ENCODE measurements at places on chromosomes 6 and 20.

DNA sequence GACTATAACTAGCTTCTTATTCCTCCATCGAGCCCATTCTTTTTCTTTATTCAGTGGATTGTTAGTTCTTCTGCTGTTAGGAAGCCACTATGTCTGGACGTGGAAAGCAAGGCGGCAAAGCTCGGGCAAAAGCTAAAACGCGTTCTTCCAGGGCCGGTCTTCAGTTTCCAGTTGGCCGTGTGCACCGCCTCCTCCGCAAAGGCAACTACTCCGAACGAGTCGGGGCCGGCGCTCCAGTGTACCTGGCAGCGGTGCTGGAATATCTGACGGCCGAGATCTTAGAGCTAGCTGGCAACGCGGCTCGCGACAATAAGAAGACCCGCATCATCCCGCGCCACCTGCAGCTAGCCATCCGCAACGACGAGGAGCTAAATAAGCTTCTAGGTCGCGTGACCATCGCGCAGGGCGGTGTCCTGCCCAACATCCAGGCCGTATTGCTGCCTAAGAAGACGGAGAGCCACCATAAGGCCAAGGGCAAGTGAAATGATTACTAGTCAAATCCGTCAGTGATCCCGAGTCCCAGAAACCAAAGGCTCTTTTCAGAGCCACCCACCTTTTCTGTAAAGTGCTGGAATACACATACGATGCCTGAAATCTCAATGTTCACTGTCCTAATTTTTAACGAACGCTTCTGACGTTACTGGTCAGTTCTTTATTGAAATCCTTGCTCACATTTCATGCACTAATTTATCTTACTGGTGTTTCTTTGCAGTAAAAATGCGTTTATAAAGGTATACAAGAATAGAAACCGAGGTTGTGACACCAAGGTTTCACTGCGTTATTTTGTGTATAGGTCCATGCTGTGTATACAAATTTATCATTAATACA, 129.9 kb downstream of the HFE start:
- peak; percentile 33 for DNase-seq

- no peak for DNase-seq
These were observed 80.0 kb upstream of the PREP start for GRCh38 chr6:105482921-105483320.

DNA sequence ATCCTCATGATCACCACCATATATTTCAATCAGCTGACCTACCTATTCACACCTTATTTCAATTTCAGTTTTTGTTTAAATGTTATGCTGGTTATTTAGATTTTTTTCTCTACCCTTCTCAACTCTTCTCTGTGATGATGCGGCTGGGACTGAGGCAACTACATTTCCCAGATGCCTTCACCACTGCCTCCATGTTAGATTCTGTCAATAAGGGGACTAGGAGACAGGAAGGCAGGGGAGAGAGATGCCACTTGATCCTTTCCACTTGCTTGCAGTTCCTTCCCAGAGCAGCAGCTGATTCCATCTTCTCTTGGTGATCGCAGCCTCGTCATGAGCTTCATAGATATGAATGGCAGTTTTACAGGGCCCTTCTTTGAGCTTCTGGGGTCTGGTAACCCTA, 33.5 kb upstream of the POU3F2 start:
- DNase-seq: no peak

DNA sequence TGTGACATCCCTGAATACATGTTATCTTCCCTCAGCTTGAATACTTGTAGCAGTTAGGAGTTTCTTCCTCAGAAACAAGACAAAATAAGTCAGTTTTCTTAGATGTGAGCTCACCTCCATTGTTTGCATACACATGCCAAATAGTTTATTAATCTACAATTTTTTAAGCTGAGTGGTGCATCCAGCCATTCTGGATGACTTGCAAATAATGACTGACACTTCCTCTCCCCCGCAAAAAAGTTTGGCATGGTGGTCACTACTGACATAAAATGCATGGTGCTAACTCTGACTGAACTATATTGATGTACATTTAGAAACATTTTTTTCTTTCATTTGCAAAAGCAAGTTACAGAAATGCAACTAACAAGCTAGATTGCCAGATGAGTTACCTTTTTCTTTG, 55.5 kb downstream of the CYB5R4 start:
- DNase-seq: no peak

DNA sequence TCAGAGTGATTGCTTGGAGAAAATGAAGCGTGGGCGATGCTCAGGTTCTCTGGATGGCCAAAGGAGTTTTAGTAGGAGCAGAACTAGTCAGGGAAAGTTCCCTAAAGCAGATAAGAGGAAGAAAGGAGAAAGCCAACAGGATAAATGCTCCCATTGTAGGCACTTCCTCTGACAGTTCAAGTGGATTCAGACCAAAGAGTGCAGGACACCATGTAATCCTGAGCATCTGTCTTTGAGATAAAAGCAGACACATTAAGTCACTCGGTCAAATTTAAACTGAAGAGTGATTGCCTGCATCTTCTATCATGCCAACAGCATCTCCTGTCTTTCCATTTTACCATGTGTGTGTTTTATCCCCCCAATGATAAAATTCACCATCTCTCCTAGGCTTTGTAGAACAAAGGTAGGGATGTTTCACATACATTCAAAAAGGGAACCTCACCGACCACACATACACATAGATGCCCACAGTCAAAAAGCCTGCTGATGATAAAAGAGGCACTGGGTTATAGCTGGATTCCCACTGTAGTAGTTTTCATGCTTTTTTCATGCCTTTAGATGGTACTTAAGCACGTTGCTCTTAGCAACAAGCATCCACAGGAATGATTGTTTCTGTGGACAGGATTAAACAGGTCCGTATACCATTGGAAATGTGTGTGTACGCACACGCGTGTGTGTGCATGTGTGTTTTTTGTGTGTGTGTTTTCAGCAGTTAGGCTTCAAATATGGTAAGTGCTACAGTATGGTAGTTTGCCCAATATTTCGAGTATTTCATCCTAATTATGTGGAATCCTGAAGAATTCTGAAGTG, 7.0 kb downstream of the GRIK2 start:
- no peak for DNase-seq

GRCh38 chr6:143110572-143110971, 49.9 kb downstream of the AIG1 start:
- no peak for DNase-seq

DNA sequence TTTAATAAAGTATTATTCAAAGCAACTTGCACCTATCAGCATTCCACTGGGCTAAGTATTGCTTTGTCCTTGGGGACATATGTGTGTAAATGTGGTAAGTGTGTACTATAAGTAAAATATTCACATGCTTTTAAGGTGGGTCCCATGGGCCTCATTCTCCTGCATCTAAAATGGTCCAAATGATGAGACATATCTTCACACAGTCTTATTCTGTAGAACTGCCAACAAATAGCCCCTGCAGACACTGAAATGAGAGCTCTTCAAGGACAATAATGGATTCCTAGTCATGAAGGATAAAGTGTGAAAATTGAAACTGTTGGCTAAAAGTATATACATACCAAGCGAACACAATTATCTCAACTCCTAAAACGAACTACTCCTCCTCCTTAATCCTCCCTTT, 81.8 kb downstream of the SMLR1 start:
- DNase-seq: no peak

DNA sequence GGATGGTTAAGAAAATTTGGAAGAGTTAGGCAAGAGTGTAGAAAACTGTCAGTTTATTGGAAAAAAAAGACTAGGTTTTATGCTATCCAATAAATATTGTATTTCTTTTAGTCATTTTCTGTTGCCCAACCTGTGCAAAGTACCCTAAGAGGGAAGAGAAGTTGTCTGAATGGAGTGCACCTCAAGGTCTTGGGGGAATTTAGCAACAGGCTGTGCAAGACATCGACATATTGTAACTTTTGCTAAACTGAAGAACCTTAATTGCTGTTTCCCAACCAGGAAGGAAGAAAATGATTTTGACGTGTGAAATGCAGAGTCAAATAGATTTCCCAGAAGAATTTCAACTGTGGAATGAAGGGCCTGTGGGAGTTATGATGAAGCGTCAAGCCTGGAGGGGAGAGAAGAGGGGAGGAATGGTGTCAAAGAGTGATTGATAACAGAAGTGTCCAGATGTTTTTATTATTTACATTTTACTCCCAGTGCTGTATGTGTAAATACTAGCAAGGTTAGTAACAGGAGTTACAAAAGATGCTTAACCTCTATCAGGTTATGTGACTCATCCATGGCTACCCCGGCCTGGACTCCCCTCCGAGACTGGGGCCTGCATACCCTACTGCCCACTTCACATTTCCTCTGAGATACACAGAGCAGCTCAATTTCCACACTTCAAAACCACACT, 246.8 kb downstream of the MYLK4 start:
- no peak for DNase-seq

GRCh38 chr6:51743999-51744398, 343.4 kb downstream of the PKHD1 start:
- no peak for DNase-seq

DNA sequence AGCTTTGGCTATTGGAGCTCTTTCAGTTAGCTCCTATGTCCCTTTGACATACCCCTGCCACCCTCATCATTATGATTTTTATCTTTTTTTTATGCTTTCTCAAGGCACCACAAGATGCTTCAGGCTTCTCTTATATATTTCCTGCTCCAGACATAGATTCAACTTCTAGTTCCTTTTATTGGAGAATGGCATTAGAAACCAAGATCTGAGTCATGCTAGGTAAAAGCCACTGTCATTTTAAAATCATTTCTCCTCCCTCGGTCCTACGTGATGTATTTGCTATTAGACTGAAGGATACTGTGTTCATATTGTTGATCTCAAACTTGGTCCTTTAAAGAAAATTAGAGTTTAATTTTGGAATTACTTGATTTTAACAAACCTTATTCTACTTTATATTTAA, 8.3 kb downstream of the TENT5A start:
- no peak for DNase-seq

DNA sequence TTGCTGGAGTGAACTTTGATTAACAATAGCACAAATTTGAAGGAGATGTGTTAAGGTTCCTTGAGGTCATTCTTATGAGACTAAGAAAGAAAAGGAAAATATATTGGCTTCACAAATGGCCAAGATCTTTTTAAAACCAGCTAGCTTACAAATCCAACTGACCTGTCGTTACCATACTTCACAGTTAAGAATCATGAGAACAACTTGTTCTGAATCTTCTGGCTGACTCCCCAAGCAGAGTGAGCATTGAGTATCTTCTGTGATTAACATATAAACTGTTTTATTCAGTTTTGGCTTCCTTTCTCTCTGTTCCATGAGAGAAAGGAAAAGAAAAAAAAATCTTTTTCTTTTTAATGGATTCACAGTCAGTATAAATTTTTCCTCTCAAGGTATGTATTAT, 277.1 kb downstream of the KHDC1L start:
- DNase-seq: no peak

DNA sequence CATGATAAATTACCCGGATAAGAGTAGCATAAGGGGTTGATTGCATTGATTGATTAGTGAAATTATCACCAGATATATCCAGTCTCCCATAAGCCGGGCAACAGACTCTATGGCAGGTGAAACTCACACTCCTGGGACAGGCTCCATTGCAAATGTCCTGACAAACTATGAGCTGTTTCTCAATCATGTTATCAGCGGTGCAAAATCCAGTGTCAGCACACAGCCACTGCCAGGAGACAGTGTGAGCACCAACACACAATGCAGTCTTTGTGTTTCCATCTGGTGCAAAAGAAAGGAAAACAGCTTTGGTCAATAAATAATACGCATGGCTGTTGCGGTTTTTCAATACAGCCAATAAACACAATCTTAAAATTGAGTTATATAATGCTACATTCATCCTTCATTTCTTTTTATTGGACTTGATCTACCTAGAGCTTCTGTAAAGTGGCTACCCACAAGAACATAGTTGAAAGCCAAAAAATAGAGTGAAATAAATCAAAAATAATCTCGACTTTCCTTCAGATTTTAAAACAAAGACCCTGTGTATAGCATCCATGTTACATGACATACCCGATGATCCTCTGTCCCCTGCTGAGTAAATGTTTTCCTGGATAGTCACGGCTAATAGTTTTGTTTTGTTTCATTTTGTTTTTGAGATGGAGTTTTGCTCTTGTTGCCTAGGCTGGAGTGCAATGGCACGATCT, 64.3 kb upstream of the AFDN start:
- DNase-seq: no peak

DNA sequence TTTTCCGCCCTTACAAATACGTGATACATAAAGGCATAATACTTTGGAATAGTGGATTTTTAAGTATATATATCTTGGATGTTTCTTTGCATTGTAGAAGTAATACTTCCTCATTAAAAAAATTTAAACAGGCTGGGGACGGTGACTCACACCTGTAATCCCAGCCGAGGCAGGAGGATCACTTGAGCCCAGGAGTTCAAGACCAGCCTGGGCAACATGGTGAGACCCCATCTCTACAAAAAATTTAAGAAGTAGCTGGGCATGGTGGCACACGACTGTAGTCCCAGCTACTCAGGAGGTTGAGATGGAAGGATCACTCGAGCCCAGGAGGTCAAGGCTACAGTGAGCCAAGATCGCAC, 38.6 kb upstream of the RNF8 start:
- DNase-seq: no peak

- no peak for DNase-seq
These were observed 100.0 kb downstream of the RPP40 start for GRCh38 chr6:4903751-4904370.

DNA sequence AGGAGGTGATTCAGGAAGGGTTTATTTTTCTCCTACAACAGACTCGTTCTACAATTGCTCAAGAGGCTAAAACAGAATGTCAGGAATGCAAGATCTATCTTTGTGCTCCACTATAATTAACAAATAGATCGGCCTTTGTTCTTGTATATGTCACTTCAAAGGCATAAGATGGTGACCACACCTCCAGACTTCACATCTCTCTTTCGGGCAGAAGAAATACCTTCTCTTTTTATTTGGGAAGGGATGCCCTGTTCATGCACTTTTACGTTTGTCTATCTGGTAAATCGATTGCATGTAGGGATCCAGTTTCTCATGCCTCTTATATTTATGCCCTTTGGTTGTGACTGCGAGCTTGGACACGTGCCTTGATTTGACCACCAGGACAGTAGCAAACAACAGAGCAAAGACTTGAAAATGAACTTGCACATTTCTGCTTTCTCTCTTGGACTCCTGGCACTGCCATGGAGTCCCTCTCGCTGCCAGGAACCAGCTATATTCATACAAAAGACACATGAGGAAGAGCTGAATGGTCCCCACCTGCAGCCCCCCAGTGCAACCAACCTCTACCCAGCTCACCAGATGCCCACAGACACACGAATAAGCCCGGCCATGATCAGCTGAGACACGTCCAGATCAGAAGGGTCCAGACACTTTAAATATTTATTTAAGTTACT, 219.8 kb upstream of the STXBP5 start:
- DNase-seq: no peak

- DNase-seq: no peak
These were observed 230.8 kb downstream of the BCAS1 start for GRCh38 chr20:53839423-53840176.

Data from GM13977 (cell line).